Stimulated activated CD4-positive, alpha-beta T cell treated with anti-CD3 and anti-CD28 coated beads, Interleukin-12 subunit alpha, Interleukin-12 subunit beta, amount 100 ng/mL, for 4 hours (primary cell): ENCODE measurements at places on chromosomes 11 and 22.

GRCh38 chr11:29989174-29989970, 27.5 kb downstream of the KCNA4 start:
- DNase-seq, result no peak

GRCh38 chr11:66688561-66689534, 11.2 kb upstream of the RBM4B start:
- DNase-seq, result no peak

DNA sequence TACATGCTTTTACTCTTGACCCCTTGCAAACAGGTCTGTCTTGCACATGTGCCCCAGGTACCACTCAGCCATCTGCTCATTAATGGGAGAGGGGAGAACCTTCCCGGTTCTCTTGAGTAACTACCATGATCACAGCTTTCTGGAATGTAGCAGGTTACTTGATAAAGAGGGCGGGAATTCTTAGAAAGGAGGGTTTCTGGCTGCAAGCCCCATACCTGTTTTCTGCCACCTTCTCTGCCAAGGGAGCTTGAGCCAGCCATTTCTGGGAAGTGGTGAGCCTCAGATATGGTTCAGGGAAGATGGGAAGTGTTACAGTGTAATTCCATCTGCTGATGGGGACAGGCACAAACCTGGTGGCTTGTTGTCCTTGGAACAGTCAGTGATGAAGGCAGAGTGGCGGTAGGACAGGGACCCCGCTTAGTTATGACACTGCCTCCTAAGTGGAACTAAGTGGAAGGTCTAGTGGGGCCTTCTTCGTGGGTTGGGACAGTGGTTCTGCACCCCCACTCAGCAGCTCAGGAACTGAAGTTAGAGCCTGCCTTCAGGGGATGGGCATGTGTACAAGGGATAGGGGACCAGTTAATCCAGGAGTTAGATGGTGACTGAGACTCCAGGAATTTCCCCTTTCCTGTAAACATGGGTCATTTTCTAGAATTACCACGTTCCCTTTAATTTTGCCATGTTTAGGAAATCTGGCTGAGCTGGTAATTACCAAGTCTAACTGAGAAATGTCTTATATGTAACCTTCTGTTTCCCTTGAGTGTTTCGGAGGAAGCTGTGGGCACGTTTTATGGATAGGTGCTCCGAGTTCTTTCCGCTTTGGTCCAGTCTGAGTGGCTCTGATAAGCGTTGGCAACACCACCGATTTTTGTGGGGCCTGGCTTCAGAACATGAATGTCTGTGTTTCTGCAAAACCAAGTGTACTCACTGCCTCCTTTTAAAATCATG, 35.3 kb downstream of the BCR start:
- no peak for DNase-seq

GRCh38 chr11:47587723-47588326, 1.3 kb downstream of the FAM180B start:
- DNase-seq, result no peak

GRCh38 chr11:115920092-115920461, 415.9 kb upstream of the CADM1 start:
- no peak for DNase-seq

GRCh38 chr11:101786421-101786820, 128.4 kb upstream of the CEP126 start:
- no peak for DNase-seq

GRCh38 chr11:43907028-43907975, 26.7 kb downstream of the ALKBH3 start:
- no peak for DNase-seq

DNA sequence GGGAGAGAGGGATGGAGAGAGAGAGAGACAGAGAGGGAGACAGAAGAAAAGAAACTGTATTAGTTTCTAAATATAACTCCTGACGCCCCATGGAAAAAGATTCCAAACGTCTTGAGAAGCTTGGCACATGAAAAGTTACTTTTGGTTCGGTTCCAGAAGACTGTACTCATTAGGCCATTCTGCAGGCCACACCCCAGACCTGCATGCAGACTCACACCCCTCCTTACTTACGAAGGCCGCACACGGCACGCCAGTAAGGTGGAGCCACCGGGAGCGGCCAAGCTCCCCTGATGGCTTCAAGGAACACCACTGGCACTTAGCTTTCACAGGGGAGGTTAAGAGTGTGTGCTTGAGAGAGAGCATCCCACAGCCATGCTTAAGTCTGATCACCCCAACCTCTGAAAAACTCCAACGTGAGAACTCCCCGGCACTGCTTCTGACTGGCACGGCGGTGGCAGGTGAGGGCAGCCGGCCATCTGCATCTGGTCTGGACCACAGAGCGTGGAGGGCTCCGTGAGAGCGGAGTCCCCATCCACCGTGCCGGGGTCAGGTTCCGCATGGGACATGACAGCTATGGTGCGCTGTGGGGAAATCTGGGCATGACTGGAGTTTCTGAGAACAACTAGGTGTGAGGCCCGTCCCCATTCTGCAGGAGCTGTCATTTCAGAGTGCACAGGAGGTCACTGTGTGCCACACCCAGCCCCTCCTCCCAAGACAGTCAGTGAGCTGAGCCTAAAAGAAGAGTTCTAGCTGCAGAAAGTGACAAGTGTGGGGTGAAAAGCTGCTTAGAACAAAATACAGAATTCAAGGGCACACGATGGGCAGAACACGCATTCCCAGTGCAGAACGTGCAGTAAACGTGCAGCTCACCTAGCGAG, 62.4 kb downstream of the MYH9 start:
- DNase-seq, result no peak

DNA sequence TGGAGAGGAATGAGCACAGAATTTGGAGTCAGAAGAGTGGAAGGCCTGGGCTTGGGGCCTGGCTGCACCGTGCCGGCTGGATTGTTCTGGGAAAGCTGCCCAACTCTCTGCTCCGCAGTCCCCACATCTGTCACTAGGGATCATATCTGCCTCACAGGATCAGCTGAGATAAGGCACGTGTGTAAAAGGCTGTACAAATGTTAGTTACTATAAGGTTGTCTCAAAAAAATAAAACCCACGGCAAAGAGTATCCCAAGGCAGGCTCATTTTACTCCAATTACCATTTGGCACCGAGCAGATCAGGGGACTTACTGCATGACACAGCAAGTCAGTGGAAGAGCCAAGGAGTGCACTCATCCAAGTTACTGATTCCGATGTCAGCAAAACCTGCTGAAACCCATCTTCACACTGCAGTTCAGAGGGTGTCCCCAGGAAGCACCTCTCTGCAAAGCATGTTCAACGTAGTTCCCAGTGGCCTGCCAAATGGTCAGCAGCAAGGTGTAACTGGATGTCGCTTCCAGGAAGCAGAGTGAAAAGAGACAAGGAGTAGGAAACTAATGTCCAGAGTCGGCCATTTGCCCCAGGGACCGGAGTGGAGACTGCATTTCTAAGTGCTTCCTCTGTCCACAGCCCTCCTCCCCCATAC, 18.1 kb upstream of the MRTFA start:
- no peak for DNase-seq

GRCh38 chr11:60791153-60791933, 6.2 kb downstream of the MS4A10 start:
- no peak for DNase-seq

DNA sequence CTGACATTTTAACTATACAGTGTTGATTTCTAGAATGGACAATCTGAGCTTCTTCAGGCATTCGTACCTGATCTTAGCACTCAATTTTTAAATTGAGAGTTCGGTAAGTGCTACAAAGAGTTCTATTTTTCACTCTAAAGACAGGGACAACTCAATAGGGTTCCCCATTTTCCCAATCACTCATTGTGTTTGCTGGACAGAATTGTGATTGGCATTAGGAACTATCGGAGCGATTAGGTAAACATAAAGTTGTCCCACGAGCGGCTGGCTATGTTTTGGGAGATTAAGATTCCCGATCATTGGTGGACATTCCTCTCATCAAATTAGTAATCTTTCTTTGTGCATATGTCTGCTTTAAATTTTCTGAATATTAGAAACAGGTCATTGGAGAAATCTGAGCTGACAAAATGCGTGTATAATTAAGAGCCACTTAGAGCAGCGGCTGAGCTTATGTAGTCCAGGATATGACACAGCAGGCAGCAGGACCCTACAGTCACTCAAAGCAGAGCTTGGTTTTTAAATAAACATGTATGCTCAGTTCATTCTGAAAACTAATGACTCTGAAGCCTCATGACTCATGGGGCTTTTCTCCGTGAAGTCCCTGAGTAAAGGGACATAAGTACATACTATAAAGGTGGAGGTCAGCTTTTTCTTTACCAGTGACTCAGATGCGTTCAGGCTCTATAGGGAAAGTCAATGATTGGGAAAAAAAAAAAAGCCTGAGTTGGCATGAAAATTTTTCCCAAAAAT, 109.4 kb downstream of the GRIA4 start:
- DNase-seq, result no peak

GRCh38 chr11:44858796-44859527, 91.7 kb downstream of the TP53I11 start:
- no peak for DNase-seq

DNA sequence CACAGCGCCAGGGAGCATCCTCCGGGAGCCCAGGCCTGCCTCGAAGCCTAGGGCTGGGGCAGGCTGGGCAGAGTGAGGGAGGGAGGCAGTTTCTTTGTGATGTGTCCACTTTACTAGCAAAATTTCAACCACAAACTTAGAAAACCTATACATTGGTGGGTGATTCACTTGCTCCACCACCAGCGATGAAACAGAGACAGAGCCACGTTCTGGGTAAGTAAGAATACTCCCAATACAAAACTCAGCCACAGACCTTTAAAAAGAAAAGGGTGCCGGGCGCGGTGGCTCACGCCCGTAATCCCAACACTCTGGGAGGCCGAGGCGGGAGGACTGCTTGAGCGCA, 22.3 kb downstream of the CDKN1C start:
- DNase-seq, result no peak

DNA sequence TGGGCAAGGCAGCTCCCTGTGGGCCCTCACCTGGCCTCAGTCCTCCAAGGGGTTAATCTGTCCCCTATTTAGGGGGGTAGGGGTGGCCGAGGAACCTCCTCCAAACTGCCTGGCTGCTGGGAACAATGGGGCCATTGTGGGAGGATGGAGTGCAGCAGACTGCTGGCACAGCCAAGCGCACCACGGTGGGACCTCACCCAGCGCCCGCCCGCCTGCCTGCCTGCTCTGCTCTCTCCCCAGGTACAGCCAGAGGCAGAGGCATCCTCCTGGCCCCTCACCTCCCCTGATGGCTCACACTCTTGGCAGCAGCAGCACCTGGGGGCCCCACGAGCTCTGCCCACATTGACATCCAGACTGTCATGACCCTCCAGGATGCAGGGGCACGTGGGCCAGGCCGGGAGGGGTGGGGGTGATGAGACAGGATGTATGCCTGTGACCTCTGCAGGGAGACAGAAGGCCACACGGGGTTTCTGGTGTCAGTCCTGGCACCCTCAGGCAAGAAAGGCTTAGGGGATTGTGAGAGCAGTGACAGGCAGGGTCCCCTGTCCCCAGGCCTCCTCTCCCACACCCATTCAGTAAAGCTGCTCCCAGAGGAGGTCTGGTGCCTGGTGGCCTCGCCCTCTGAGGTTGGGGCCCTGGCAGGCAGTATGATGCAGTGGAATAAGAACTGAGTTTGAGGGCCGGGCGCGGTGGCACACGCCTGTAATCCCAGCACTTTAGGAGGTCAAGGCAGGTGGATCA, 11.4 kb downstream of the BCL9L start:
- peak; percentile 54 for DNase-seq

GRCh38 chr22:38415046-38415445, 40.0 kb downstream of the KCNJ4 start:
- DNase-seq, result no peak

GRCh38 chr22:30272781-30273601, 6.3 kb upstream of the OSM start:
- DNase-seq, result no peak

DNA sequence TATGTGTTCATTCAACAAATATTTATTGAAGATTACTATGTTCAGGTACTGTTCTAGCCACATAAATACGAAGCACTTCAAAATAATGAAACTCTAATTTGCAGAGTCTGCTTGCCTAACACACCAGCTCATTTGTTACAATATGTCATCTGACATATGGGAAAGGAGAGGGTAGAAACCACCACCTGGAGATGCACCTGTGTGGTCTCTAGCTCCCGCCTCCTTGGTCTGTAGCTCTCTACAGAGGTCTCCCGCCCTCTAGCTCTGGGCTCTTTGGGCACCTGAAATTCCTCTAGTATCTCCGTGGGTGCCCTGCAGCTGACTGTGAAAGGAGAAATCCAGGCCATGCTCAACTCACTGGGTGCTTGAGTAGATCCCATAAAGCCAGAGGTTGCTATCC, 51.4 kb upstream of the DBX1 start:
- no peak for DNase-seq

- DNase-seq, result no peak
Observed at GRCh38 chr22:17873804-17874203, 99.5 kb upstream of the BID start.

GRCh38 chr11:88345408-88345807, 7.9 kb upstream of the CTSC start:
- no peak for DNase-seq

DNA sequence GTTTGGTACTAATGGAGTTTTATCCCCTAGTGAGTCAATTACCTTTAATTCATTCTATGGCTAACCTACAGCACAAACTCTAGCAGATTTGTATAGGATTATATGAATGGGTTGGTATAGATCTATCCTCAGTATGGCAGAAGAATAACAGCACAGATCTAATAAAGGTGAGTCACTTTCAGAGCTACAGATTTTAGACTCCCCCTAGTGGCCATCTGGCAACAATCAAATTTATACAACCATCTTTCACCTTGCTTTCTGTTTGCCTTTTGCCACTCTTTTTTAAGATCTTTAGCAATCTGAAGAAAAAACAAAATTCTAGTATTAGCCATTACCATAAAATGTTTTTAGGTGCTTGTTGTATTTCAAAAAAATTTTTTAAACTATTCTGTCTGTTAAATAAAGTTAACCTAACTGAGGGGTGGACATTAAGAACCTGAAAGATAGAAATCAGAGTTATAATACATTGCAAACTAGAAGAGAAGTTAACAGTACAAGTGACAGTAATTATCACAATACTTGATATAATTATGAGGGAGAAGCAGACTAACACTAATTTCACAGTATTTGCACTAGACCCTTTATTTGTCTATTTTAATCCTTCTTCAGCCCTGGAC, 25.8 kb downstream of the DDIAS start:
- DNase-seq, result no peak

DNA sequence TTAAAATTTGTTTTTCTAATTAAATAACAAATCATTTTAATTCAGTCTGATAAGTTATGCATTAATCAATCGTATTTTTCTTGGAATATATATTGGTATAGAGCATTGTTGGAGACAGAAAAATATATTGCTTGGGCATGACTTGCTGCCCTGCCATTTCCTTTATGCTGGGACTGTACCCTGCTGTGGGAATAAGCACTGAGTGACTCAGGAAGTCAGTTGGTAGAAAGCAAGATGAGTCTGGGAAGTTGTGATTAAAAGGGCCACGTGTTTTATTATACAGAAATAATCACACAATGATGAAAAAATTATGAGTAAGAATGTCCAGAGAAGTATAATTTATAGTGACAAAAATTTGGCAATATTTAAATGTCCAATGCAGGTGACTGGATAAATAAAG, 139.5 kb downstream of the KIF18A start:
- DNase-seq, result no peak

DNA sequence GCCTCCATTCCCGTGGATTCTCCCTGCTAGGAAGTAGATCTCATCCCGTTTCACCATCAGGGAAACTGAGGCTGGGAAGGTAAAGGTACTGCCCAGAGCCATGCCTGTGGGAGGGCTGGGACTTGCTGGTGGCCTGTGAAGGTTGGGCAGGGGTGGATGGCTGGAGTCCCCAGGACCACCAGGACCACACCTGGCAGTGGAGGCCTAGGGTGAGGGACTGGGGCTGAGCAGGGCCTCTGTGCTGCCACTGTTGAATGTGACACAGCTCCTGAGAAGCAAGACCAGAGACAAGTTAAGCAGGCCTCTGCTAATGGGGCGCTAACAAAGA, 26.2 kb upstream of the PRODH start:
- no peak for DNase-seq

- DNase-seq, result no peak
Observed at GRCh38 chr11:8720352-8720751, 37.8 kb downstream of the RPL27A start.
